ENCODE measurements at places on chromosomes 1 and 21.
A peak's percentile ranks its signal among the peaks of the same experiment; 100 is the strongest.

DNA sequence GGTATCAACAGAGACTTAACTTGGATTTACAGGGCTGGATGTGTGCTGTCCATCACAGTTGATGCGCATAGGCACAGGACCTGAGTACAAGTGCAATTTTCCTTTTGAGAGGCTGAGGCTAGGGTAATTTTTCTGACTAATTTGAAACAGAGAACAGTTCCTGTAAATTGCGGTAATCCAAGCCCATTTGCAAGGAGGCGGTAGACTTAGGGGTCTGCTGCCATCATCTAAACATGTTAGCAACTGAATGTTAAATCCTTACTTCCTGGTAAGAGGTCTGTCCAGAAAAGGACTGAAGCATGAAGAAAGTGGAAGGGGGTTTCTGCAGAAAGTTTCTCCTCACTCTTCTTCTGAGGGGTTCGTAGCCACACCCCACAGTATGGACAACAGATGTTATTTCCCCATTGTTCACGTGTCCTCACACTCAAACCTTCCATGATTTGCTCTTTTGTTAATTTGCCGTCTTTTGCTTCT lies 23.7 kb upstream of the C1orf198 start:
- no peak for DNase-seq

- DNase-seq, result no peak
Observed at GRCh38 chr1:228084325-228084724, 1.8 kb downstream of the ARF1 start.

DNA sequence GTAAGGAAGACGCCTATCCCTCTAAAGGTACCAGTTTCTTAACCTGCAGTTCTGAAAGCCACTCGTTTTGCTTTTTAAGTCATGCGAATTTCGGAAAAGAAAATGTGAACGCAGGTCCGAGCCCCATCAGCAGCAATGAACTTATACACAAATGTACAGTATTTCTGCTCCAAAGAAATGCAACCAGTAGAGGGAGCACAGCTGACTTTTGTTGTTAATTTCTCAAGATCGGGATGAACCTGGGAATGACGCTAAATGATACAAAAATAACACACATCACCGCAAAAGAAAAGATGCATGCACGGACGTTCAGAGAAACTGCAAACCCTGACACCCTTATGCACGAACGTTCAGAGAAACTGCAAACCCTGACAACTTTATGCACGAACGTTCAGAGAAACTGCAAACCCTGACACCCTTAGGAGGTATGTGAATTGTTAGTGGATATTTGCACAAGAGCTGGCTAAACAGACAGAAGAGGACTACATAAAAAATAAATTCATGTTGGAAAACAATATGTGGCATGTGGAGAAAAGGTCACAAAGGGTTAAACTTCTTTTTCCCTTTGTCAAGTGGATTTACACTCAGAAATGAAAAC lies 3.5 kb upstream of the TIAM1 start:
- no peak for DNase-seq

DNA sequence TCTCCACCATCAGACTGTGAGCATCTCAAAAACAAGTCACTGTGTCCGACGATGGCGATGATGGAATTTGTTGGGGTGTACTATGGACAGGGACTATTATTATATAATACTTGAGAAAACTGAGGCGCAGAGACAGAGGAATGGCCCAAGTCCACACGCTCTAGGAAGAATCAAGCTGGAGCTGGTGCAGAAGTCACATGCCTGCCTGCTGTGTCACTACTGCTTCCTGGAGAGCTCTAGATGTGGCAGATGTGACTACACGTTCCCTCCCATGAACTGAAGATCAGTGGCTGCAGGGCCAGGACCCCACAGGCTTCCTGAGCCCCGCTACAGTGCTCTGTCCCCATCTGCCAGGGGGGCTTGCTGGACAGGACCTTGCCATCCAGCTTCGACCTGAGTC lies 56.9 kb downstream of the TRABD2B start:
- DNase-seq, result no peak

- DNase-seq, result no peak
Observed at GRCh38 chr21:26433386-26433785, 139.7 kb downstream of the CYYR1 start.

- no peak for DNase-seq
Observed at GRCh38 chr21:34514576-34515115, 2.6 kb upstream of the KCNE1 start.

DNA sequence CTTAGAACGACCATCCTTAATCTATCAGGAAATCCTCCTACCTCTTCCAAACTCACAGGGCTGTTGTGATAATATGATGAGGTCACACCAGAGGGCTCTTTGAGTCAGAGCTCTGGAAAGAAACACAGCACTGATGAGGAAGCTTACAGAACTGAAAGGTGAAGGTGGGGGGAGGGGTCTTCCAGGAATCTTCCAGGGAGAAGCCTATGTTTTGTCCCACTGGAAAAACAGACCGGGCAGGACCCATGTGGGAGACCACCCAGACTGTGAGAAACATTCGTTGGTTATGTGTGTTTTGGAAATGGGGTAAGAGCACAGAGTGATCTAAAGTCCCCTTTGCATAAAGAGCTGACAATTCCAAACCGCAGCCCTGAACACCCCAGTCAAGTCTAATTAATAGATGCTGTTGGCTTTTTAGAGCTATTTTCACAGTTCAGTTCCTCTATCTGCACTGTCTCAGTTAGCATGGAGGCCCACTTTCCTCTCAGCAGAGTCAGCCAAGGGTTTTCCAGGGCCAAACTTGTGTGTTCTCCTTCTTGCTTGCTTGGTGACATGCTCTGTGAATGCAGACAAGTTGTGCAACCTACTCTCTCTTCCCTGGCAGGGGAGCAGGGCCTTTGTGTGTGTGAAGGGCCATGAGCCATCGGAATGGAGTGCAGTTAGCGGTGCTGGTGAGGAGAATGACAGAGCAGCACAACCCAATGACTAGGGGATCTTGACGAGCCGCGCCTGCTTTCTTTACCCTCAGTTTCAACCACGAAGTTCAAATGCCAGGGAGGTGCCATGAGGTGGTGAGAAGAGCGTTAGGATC lies 12.3 kb downstream of the PHLDA3 start:
- DNase-seq, result no peak

DNA sequence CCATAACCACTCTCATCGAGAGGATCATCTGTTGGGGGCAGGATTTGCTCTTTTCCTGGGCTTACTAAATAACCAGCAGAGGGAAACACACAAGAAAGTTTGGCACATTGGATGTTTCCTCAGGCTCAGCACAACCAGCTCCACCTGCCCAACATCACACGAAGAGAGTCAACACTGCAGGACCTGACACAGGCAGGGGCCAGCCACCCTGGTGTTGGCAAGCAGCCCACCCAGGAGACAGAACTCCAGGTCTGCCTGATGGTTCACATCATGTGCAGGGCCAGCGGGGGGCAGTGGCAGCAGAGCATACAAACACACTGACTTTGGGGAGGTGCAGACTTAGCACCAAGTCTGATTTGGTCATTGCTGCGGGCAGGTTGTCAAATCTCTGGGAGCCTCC lies 182.3 kb upstream of the GALNT2 start:
- DNase-seq, result no peak

GRCh38 chr1:151008244-151009205 lies at the start of gene PRUNE1:
TSS of gene PRUNE1 (plus strand) at chr1:151008449. CDS start at chr1:151008633, 184 bp downstream.
- peak; percentile 71 for DNase-seq

DNA sequence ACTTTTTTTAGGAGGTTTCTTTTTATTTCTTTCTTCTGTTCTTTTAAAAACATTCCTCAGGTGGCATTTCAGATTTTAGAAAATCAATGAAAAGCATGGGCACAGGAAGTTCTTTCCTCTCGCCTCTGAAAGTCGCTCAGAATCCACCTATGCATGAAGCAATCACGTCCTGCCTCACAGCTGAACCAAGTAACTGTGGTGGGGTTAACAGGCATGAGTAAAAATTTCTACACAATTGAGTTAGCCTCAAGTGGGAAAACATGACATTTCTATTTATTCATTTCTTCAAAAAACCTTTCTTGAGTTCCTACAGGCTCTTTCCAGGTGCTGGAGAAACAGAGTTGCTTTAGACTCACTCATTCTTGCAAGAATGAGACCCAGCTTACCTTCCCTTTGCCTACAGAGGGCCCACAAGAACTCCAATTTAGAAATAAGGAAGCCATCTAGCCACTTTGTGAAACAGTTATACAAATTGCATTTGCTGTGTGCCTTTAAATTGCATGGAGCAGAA lies 508.9 kb upstream of the PKN2 start:
- no peak for DNase-seq

GRCh38 chr1:116972674-116973030 lies 28.9 kb upstream of the CD101 start:
- DNase-seq, result no peak

- DNase-seq, result no peak
Observed at GRCh38 chr1:216596281-216596862, 126.9 kb downstream of the ESRRG start.

DNA sequence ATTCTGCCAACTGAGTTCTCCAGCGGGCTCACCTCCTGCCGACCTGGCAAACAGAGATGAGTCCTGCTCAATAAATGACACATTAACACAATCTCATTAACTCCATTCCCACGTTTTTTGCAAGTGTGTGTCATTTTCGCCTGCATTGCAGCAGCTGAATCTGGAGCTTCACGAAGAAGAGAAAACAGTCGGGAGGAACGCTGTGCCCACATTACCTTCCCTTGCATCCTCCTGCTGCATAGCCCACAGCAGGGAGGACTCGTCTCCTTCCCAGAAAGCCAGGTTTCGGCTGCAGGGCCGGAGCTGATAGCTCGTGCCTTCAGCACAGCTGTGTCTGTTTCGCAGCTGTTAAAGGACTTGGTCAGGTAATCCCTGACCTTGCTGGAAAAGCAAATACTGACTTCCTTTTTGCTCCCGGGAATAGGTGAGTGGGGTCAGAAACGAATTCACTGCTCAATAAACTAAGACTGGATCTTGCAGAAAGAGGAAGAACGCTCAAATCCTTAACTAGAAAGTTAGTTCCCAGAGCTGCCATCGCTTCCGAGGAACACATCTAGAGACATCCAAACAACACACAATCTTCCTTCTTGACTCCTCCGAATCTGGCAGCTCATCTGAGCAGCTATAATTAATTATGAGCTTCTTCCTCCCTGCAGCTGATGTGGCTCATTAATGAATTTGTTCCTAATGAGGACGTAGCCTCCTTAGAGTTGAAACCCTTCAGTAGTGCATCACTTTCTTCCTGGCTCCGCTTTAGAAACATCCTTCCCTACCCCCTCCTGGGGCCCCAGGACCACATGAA lies 33.0 kb downstream of the KANK4 start:
- DNase-seq, result no peak

GRCh38 chr1:57265104-57265503 lies 158.8 kb downstream of the DAB1 start:
- no peak for DNase-seq

GRCh38 chr1:216366979-216367378 lies 56.3 kb downstream of the USH2A start:
- no peak for DNase-seq

DNA sequence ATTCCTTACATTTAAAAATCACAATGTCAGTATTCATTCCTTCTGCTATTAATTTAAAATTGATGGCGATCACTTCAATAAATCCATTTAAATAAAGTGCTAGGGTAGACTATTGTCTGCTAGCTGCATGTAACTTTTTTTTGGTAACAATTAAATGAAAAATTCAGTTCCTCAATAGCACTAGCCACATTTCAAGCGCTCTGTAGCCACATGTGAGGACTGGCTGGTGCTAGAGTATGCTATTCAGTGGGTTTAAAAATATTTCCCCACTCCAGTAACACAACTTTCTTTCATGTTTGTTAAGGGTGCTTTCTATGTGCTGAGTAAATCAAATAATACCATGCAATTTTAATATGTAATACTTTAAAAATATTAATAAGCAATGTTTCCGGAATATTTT lies 108.2 kb downstream of the LTN1 start:
- no peak for DNase-seq

GRCh38 chr1:110524311-110525248 lies 5.6 kb upstream of the KCNA10 start:
- no peak for DNase-seq

GRCh38 chr21:15763359-15763758 lies 33.6 kb downstream of the USP25 start:
- no peak for DNase-seq

DNA sequence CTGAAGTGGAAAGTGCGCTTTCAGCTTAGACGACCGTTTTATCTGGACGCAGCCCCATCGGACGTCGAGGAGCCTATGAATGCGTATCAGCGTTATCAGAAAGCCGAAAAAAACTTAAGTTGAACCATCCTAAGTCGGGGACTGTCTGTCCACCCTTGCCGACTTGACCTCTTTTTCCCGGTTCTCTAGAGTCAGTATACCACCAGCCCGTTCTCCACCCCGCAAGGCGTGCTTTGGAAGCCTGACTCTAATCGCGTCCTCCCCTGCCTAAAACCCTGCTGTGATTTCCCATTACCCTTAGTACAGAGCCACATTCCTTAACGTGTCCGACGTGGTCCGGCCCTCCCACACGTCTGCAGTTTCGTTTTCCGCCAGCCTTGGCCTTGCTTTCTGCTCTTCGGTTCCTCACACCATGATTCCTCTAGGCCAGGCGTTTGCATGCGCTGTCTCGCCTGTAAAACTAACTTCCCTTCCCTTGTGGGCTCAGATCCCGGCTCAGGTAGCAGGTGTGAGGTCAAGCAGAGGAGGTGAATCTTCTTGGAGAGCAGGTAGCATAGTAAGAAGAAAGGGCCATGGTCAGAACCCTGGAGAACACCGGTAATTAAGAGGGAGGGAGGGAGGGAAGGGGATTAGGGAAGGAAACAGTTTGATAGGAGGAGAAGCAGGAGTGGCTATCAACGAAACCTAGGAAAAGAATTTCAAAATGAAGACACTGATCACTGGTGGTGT lies 865 bp downstream of the ADPRS start:
- DNase-seq, result no peak

GRCh38 chr1:24351247-24351646 lies 32.1 kb downstream of the GRHL3 start:
- DNase-seq, result no peak

- DNase-seq, result no peak
Observed at GRCh38 chr1:236491469-236492136, 32.2 kb upstream of the LGALS8 start.

GRCh38 chr1:203088441-203088840 lies 2.6 kb upstream of the MYOG start:
- no peak for DNase-seq

DNA sequence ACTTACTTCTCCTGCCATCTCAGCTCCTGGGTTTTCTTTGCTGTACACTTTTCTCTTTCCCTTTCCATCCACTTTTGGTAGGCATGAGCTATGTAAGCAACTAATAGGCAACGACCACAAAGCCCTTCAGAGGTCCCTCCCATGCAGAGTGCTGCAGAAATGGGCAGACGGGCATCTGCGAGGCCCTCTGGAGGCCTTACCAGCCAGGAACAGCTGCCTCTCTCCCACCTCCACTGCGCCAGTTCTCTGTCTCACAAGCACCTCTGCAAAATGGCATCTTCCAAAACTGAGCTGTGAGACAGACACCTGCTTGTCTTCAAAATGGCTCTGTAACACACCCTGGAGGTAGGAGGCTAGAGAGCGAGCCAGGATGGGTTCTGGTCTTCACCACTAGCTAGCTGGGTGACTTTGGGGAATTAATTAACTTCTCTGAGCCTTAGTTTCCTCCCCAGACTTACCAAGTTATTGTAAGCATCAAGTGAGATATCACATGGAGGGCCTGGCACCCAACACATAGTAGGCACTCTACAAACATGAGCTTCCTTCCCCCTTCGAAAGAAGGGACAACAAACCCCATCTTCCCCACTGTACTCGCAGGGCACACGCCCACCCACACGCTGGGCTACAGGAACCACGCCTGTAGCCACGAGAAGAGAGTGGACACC lies 62.0 kb downstream of the BCAR3 start:
- no peak for DNase-seq

All from cortex of kidney (tissue), 1 donor.